Activated naive CD8-positive, alpha-beta T cell treated with anti-CD3 and anti-CD28 coated beads for 36 hours (primary cell): ENCODE measurements at places on chromosomes 5 and 9. TPM values are rescaled to one million over a fixed set of nuclear protein-coding genes. Genes with fewer than 3 reads are reported as not detected.

Gene IRF1
- 232 TPM for total RNA-seq

Gene TOPORS
- total RNA-seq: 21.1 TPM

Gene MSX2
- not detected for total RNA-seq

Gene HACD4
- total RNA-seq: 5.3 TPM
